Anterior cingulate cortex (tissue), 58 donors: ENCODE measurements at places on chromosomes 2 and 18.

- DNase-seq: no peak
Observed at GRCh38 chr18:22106536-22107292, 62.7 kb upstream of the GATA6 start.

GRCh38 chr2:175687465-175687864 lies 314.6 kb downstream of the LNPK start:
- no peak for DNase-seq

GRCh38 chr2:63340443-63340842 lies 247.8 kb downstream of the WDPCP start:
- DNase-seq: no peak

DNA sequence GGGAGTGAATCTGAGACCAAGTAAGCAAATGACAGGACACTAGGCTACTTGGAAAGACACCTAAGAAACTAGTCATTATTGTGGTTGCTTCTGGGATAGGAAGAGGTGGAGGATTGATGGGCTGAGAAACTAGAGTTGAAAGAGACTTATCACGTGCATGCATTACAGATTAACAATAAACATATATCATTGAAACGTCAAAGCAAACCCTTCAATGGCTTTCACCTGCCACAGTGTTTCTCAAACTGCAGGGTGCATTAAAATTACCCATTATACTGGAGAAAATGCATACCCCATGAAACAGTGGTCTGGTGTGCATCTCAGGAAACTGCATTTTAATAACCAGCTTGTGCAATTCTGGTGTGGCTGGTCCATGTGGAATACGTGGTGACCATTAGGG lies 318.8 kb downstream of the SMAD2 start:
- DNase-seq: no peak

- DNase-seq: no peak
Observed at GRCh38 chr2:236568068-236568921, 1.3 kb upstream of the ACKR3 start.

GRCh38 chr2:30736461-30737325 lies 70.6 kb downstream of the CAPN13 start:
- DNase-seq: no peak

DNA sequence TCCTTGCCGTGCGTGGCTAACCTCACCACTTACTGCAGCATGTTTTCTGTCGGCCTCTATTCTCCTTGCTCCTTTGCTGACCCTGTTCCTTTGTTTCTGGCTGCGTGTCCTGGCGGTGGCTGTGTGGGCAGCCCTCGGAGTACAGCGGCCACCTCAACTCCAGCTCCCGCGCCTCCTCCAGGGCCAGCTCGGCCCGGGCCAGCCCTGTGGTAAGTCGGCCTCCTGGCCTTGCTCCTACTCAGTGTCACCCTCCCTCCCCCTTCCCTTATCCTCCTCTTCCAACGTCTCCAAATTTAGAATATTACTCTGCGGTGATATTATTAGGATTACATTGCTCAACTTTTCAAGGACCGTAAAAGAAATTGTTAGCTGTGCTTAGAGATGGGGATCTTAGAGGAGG lies 59.5 kb upstream of the RBM44 start:
- DNase-seq: no peak
